NCI-H460 (cell line): ENCODE measurements at places on chromosomes 1 and 21.

DNA sequence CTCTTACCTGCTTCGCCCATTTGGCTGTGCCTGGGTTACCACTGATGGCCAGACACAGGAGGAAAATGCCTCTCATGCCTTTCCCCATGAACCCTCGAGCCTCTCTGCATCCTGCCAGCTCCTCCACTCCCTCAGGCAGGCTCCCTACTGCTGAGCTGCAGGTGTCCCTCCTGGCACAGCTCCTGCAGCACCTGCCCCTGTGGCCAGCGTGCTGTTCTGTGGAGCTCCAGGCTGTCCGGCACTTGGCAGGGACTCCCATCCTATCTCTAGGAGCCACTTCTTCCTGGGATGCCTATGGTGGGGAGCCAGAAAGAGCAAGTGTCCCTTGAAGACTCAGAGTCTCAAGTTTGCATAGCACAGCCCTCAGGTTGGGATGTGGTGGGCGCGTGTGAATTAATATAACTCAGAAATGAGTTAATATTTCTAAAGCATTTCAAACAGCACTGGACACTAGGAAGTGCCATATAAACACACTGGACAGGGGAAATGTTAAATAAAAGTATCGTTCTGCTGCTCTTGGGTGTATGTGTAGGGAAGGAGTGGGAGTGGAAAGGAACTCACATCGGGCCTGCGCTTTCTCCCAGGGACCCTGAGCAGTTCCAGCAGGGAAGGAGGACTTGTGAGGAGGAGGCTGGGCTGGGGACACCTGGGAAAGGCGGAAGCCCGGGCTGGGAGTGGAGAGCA lies 2.7 kb downstream of the LRRC71 start:
- DNase-seq: no peak

DNA sequence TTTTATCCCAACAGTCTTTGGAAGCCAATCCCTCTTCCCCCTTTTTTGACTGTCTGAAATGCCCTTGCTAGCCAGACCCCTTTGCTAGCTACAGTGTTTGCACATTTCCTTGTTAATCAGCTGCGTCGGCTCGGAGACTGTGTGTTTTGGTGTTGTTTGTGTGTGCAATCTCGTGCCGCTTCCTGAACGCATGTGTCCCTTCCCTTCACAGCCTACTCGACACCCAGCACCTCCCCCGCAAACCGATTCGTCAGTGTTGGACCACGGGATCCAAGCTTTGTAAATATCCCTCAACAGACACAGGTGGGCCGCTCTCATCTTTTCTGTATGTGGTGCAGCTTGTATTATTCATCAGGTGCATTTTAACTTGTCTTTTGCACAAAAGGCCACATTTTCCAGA lies 298.7 kb downstream of the TM2D1 start:
- no peak for DNase-seq

DNA sequence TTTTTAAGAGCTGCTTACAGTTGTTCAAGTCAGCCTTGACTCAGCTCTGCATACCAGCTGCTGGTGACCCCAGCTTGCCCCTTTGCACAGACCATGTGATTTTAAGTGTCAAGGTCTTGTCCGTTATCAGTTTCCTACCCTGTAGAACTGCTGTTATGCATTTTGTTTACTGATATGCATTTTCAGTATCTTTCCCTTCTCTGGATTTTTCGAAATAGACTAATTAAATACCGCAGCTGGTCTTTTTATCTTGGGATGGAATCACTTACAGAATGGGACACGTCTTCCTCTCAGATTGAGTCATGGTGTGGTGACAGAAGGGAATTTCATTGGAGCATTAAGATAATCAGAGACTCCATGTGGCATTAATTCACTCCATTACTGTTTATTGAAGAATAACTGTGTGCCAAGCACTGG lies 145.6 kb downstream of the FMN2 start:
- DNase-seq: no peak

- peak; percentile 58 for DNase-seq
Observed at GRCh38 chr1:240946926-240947325, 335.0 kb upstream of the GREM2 start.

DNA sequence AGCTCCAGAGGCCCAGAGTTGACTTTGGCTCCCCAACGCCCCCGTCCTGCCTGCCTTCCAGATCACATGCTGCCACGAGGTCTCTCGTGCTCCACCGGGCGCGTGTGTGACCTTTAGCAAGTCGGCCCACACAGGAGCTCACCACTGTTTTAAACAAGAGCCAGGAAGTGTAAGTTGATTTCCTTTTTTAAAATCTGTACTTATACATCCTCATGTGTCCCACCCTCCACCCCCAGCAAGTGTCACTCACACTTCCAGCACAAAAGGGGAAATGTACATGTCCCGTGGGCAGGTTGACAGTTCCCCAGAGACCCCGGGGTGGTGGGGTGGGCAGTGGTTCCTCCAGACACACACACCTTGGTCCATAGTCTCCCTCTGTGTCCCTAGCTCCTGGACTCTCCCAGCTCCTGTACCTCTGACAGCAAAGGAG lies 84.4 kb downstream of the STUM start:
- DNase-seq: no peak

GRCh38 chr1:21175324-21175669 lies 1.4 kb downstream of the EIF4G3 start:
- no peak for DNase-seq

- DNase-seq: peak; percentile 74
Observed at GRCh38 chr21:29187944-29188343, 57.5 kb downstream of the MAP3K7CL start.

DNA sequence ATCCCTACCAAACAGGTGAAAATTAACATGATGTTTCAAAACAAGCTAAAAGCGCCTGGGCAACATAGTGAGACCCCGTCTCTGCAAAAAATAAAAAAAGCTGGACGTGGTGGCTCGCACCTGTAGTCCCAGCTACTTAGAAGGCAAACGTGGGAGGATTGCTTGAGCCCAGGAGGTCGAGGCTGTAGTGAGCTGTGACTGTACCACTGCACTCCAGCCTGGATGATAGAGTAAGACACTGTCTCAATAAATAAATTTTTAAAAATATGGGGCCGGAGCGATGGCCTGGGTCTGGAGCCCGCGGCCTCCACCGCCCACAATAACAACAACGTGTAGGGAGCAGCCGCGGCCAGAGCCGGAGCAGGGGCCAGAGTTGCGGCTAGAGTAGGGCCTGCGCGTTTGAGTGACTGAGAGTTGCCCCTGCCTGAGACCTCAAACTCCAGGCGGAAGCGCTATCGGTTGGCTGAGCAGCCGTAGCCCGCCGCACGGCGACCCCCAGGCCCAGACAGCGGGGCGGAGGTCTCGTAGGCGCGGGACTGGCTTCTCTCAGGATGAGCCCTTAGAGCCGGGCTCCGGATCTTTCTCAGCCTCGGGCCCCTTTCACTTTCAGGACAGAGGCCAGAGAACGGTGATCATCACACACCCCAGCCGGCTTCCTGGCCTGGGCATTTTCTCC lies 41.4 kb downstream of the ZMYM1 start:
- DNase-seq: no peak

DNA sequence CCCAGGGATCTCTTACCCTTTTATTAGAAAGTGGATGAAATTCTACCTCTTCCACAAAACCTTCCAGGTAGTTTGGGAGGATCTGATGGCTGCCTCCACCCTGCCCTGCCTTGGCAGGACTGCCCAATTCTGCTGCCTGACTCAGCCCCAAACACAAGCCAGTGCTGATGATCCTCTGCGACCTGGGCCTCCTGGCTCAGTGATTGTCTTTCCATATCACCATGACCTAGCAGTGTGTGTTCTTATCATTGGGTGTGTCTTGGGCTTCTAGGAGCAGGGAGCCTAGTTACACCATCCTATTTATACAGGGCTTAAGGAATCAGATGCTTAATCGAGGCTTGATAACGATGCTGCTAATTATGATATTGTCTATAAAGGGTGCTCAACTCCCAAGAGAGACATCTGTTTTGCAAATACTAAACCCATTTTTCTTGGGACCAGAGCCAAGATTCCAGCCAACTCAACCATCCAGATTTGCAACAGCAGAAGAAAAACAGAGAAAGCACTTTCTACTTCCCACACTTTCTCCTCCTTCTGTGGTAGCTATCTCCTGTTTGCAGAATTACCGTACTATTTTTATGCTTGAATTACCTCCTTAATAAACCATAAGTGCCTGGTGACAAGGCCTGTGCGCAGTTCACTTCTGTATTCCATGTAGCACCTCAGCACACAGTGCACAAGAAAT lies 36.5 kb upstream of the KIF21B start:
- no peak for DNase-seq

GRCh38 chr1:31927661-31927980 lies 10.5 kb downstream of the PTP4A2 start:
- no peak for DNase-seq

DNA sequence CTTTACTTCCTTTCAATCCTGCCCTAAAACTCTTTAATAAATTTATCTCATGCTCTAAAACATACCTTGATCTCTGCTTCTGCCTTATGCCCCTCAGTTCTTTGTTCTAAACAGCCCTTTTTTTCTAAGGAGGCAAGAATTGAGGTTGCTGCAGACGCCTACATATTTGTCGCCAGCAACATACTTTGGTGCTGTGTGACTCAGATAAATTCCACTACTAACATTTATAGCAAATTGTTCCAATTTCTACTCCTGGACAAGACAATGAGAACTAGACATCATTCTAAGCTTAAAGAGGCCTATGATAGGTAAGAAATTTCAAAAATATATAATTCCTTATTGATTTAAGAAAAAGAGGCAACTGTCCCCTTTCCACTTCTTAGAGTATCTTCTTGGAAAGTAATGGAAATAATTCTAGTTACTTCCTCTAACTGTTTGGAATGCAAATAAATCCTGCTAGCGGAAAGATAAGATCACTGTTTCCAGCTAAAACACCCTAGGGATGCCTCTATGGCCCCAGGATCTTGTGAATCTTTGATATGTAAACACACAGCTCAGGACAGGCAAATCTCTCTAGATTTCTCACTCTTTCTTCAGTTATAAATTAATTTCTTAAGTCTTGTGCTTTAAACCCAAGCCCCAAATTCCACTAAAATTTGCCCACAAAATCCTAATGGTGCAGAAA lies 869.1 kb downstream of the KCNT2 start:
- no peak for DNase-seq

- DNase-seq: no peak
Observed at GRCh38 chr1:112063781-112064728, 74.6 kb upstream of the KCND3 start.

DNA sequence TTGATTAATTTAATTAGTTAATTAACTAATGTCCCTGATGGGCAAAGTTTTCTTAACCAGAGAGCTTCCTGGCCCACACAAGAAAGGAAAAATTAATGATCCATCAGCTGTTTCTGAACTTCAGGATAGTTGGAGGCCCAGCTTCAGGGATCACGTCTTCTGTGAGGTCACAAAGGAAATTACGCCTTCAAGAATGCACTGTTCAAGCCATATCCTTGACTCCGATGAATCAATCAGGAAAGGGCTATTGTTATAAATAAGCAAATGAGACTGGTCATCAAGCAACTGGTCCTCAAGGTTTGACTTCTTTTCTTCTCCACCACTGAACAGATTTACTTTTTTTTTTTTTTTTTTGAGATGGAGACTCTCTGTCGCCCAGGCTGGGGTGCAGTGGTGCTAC lies 40.6 kb downstream of the TCP10L start:
- no peak for DNase-seq

- DNase-seq: no peak
Observed at GRCh38 chr1:65247419-65248359, 61.7 kb upstream of the DNAJC6 start.

GRCh38 chr1:209490013-209490412 lies 93.5 kb upstream of the CAMK1G start:
- no peak for DNase-seq

GRCh38 chr1:64082459-64082858 lies 121.0 kb upstream of the UBE2U start:
- DNase-seq: no peak

DNA sequence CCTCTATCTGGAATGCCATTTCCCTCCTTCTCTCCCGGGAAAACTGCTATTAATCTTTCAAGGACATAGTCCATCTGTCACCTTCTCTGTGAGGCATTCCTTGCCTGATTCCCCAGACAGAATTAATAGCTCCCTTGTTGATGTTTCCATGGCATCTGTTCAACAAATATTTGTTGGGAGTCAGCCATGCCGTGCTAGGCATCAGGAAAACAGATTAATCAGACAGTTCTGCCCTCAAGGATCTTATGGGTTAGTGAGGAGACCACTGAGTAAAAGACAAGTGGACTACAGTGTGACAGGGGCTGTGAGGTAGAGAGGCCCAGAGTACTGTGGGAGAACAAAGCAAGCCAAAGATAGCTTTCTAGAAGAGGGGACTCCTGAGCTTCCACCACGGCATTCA lies 11.4 kb upstream of the MAGOH start:
- no peak for DNase-seq

DNA sequence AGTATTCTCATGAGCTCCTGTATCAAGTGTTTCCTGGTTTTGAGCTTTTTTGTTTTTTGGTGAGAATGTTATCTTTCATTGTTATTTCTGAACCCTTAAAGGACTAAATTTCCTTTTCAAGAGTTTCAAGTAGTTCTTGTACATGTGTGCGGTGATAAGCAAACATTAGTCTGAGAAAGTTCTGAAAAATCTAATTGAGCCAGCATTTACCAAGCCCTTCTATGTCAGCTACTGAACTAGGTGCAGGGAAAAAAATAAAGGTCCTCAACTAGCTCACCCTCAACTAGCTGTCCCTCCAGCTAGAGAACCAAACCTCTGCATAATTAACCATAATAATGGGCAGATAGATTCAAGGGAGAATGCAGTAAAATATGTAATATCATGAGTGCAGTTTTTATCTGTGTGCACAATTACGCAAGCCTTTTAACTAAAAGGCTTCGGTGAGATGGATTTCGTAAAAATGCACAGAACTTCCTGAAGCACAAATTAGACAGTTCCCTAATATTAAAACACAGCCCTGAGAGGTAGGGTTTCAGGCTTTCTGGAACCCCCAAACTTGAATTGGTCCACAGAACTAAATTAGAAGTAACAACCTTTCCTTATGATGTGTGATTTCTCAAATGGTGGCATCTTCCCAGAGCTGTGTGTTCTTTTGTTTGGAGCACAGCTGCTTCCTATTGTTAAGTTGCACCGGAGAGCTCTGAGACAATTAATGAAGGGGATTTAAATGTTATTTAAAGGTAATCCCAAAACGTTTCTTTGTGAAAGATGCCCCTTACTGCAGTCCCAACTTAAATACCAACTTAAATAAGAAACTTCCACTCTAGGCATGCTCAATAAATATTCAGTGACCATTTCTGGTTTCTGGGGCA lies 165.8 kb downstream of the NFIA start:
- no peak for DNase-seq

- DNase-seq: no peak
Observed at GRCh38 chr1:182515556-182515955, 65.6 kb downstream of the RGSL1 start.

DNA sequence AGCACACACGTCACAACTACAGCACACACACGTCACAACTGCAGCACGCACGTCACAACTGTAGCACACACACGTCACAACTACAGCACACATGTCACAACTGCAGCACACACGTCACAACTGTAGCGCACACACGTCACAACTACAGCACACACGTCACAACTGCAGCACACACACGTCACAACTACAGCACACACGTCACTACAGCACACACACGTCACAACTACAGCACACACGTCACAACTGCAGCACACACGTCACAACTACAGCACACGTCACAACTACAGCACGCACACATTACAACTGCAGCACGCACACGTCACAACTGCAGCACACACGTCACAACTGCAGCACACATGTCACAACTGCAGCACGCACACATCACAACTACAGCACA lies 322.6 kb upstream of the AJAP1 start:
- DNase-seq: no peak

- DNase-seq: peak; percentile 92
Observed at GRCh38 chr1:159000625-159001024, 9.1 kb upstream of the IFI16 start.

- peak; percentile 44 for DNase-seq
Observed at GRCh38 chr1:62530516-62531154, 66.7 kb upstream of the ANGPTL3 start.
